ENCODE measurements at places on chromosomes 5 and 9.

DNA sequence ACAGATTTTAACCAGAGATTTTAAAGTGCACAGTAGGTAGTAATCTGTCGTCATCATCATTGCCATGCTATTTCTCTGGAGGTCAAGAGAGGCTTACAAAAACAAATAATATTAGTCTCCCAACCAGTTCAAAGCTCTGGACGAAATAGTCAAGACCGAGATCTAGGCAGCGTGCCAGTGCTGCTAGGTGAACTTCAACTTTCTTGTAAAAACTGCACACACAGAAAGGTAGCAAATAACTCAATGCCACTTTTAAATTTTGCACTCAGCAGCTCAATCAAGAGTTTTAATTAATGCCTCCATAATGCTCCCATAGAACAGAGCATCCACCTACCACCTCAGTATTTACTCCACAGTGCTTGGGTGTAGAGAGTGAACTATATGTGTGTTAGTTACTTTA is 656.8 kb downstream of the IRX1 start:
- H3K4me3 ChIP-seq = no peak overlapping the region
- no peak overlapping the region for H3K27ac ChIP-seq
- no peaks in the 10 kb centered on the region for H3K36me3 ChIP-seq
- DNase-seq = no peak

DNA sequence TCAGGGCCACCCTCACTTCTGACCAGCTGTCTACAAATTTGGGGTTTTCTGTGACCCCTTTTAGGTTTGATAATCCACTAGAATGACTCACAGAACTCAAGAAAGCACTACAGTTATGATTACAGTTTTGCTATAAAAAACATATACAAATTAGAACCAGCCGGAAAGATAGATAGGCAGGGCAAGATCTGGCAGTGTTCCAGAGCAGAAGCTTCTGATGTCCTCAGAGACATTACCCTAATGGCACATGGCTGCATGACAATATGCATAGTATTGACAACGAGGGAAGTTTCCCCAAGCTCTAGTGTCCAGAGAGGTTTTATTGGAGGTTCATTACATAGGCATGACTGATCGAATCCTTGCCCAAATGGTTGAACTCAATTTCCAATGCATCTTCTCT is 158.1 kb downstream of the RAB3C start:
- no peaks in the 10 kb centered on the region for H3K36me3 ChIP-seq
- H3K4me3 ChIP-seq = no peak overlapping the region
- peaks cover 2% of the 10 kb centered on the region for H3K4me1 ChIP-seq
- DNase-seq = no peak

DNA sequence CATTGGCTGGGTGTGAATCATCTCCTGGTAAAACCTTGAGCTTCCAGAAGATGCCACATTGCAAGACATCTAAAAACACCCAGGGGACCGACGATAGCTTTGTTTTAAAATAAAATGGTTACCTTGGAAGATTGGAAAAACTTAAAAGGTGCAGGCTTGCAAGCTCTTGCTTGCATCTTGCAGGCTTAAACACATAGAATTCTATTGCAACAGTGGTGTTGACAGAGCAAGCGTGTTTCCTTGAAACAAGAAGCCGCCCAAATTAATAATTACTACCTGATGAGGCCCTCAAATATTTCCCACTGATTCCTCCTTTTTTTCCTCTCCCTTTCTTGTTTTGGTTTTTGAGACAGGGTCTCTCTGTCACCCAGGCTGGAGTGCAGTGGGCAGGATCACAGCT is 137.1 kb upstream of the BASP1 start:
- H3K27ac ChIP-seq = no peak overlapping the region
- DNase-seq = no peak
- H3K4me3 ChIP-seq = no peak overlapping the region
- H3K4me1 ChIP-seq = no peaks in the 10 kb centered on the region

DNA sequence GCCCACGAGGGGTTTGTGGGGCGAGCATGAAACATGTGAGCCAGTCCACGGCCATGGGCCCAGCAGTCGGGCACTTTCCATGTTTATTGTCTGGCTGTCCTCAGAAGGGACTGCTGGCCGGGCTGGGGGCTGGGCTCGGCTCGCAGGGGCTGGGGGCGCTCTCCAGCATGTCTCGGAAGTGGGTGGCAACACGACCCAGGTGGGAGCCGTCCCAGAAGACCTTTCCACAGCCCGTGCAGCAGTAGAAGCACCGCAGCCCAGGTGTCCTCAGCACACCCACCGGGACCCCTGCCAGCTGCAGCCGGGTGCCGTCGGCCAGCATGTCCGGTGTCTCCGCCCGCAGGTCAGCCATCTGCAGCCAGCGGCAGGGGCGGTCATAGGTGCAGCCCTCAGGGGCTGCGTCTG is 4.8 kb upstream of the NRARP start:
- no peak overlapping the region for H3K4me3 ChIP-seq
- no peak for DNase-seq
- H3K36me3 ChIP-seq = no peaks in the 10 kb centered on the region
- no peak overlapping the region for H3K27ac ChIP-seq

DNA sequence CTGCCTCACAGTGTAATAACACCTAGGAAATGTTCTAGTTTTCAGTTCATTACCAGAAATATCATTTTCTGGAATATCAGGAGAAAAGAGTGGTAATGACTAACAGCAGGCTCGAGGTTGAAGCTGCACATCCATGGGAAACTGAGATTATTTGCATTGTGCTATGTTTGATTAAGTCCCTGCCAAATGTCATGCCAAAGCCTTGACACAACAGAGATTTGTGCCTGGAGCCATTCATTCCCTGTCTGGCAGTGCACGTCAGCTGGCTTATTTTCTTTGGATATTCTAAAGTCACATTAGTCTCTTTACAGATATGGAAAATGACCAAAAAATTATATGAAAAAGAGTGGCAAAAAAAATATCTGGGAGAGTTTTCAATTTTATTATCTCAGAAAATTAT is 848.0 kb downstream of the PTPRD start:
- no peaks in the 10 kb centered on the region for H3K36me3 ChIP-seq
- no peak overlapping the region for H3K27ac ChIP-seq
- DNase-seq = no peak
- no peak overlapping the region for H3K4me3 ChIP-seq
- no peaks in the 10 kb centered on the region for H3K4me1 ChIP-seq

GRCh38 chr5:80260461-80260860 is 4.6 kb upstream of the SERINC5 start:
- no peak overlapping the region for H3K4me3 ChIP-seq
- no peak for DNase-seq
- no peaks in the 10 kb centered on the region for H3K27me3 ChIP-seq
- no peaks in the 10 kb centered on the region for H3K36me3 ChIP-seq
- no peak overlapping the region for H3K27ac ChIP-seq
- H3K4me1 ChIP-seq = peaks cover 10% of the 10 kb centered on the region

- H3K4me3 ChIP-seq = no peak overlapping the region
- no peaks in the 10 kb centered on the region for H3K36me3 ChIP-seq
- peak overlapping the region; percentile 73 for H3K27ac ChIP-seq
- peak; percentile 79 for DNase-seq
- no peaks in the 10 kb centered on the region for H3K27me3 ChIP-seq
- H3K4me1 ChIP-seq = peaks cover 20% of the 10 kb centered on the region
Observed at GRCh38 chr5:179870403-179870903, 11.8 kb upstream of the MRNIP start.

GRCh38 chr9:108673386-108673785 is 182.4 kb downstream of the ACTL7B start:
- H3K4me1 ChIP-seq = no peaks in the 10 kb centered on the region
- H3K4me3 ChIP-seq = no peak overlapping the region

DNA sequence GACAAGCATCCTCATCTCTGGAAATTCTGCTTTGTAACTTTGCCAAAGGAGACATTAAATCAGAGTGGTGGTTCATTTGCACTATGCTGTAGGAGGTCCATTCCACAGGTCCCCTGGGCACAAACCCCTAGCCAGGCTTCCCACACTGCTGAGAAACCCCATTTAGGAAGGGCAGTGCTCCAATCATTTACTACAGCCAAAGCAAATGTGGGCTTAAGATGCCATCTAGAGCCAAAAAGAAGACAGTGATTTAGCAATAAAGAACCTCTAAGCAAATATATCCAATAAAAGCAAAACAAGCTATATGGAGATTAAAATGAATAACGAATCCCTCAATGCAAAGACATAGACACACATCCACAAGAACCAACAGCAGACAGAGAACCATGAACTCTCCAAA is 129.0 kb upstream of the ALDH1B1 start:
- peaks cover 5% of the 10 kb centered on the region for H3K27me3 ChIP-seq
- no peaks in the 10 kb centered on the region for H3K4me1 ChIP-seq
- DNase-seq = peak; percentile 56
- no peak overlapping the region for H3K27ac ChIP-seq

GRCh38 chr9:113966394-113966793 is 90.3 kb downstream of the ZNF618 start:
- H3K4me1 ChIP-seq = no peaks in the 10 kb centered on the region
- H3K27ac ChIP-seq = no peak overlapping the region
- DNase-seq = no peak
- H3K27me3 ChIP-seq = no peaks in the 10 kb centered on the region
- no peaks in the 10 kb centered on the region for H3K36me3 ChIP-seq
- H3K4me3 ChIP-seq = no peak overlapping the region

DNA sequence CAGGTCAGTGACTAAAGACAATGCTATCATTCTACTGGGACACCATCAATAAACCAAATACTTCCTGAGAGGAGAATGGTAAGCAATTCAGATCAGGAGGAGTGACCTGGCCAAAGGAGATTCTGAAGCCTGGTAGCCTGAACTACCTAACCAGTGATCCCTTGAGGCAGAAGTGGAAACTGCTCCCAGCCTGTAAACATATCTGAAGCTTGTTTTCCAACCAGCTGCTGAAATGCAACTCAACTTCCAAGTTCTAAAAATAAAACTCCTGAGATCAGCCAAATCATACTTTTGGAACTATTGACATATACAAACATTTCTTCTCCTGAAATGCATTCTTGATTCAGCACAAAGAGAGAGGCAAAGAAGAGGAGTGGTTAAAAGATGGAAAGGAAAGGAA is 204.1 kb downstream of the EBF1 start:
- peaks cover 8% of the 10 kb centered on the region for H3K4me1 ChIP-seq
- H3K4me3 ChIP-seq = no peak overlapping the region
- no peaks in the 10 kb centered on the region for H3K27me3 ChIP-seq
- no peak for DNase-seq
- H3K27ac ChIP-seq = no peak overlapping the region
- H3K36me3 ChIP-seq = no peaks in the 10 kb centered on the region

- H3K27ac ChIP-seq = no peak overlapping the region
- H3K4me1 ChIP-seq = peaks cover 16% of the 10 kb centered on the region
- H3K27me3 ChIP-seq = no peaks in the 10 kb centered on the region
- no peak overlapping the region for H3K4me3 ChIP-seq
- DNase-seq = no peak
Observed at GRCh38 chr5:170204202-170204601, 28.6 kb upstream of the C5orf58 start.

DNA sequence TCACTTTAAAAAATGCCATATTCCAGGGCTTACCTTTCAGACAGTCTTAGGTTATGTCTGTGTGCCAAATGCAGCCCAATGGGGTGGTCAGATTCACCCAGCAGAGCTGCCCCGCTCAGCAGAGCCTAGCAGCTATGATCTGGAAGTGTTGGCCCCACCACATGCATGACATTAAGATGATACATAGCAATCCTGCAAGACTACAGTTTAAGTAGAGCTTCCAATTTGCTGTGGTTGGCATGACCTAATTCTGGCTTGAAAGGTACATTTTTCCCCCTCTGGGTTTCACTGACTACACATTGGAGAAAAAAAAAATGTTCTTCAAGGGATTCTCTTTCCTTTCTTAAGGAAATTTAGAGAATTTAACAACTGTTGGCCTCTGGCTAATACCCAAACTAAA is 22.5 kb downstream of the MEF2C start:
- no peaks in the 10 kb centered on the region for H3K36me3 ChIP-seq
- no peak for DNase-seq
- no peak overlapping the region for H3K4me3 ChIP-seq
- H3K27me3 ChIP-seq = no peaks in the 10 kb centered on the region
- H3K4me1 ChIP-seq = no peaks in the 10 kb centered on the region

- H3K27me3 ChIP-seq = no peaks in the 10 kb centered on the region
- H3K4me1 ChIP-seq = peaks cover 22% of the 10 kb centered on the region
- no peak overlapping the region for H3K27ac ChIP-seq
Observed at GRCh38 chr5:1093361-1093760, 18.5 kb downstream of the SLC12A7 start.

All from neural progenitor cell (in vitro differentiated cells).